Thymus (tissue), 14 donors: ENCODE measurements at places on chromosomes 7 and 10.

DNA sequence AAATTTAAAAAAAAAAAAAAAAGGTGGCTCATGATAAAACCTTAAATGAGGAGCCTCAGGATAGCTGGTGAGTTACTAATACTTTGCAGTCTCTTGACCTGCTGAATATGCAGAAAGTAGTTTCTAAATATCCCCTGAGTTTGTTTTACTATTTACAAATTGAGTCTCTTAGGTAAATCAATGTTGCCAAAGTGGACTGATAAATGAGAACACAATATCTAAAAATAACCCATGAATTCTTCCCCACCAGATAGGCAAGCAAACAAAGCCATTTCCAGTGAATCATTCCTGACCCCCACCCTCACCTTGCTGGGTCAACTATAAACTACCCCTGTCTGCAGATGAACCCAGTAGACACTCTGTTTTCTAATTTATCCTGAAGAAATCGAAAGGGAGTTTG, 78.9 kb downstream of the GFRA1 start:
- DNase-seq: no peak

- DNase-seq: peak; percentile 84
These were observed 26.2 kb downstream of the TBATA start for GRCh38 chr10:70758757-70759514.

GRCh38 chr10:1162481-1163203, 106.5 kb downstream of the WDR37 start:
- DNase-seq: no peak

DNA sequence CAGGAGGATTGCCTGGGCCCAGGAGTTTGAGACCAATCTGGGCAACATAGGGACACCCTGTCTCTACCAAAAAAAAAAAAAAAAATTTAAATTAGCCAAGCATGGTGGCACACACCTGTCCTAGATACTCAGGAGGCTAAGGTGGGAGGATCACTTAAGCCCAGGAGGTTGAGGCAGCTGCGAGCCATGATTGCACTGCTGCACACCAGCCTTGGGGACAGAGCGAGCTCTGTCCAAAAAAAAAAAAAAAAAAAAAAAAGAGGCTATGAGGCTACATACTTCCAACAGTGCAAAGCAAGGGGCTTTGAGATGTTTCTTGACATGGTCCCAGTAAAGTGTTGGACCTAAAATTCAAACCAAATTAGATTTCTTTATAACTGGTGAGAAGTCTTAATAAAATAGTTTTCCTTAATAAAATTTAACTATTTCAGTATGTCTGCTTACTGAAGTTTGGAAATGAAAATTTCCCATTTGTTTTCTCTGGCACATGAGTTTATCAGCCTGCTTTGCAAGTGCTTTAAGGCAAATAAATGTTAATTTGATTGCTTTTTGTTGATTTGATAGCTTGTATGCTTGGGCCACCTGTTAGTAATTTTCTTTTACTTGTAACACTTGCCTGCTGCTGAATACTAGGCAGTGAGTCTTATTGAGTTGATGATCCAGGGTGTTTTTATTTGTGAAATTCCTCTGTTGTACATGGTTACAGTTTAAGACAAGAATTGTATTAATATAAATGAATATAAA, 16.1 kb downstream of the CALU start:
- DNase-seq: no peak

- no peak for DNase-seq
These were observed 7.0 kb upstream of the CAMK2G start for GRCh38 chr10:73881221-73881919.

GRCh38 chr7:5068521-5068920, 22.9 kb downstream of the RBAK start:
- DNase-seq: no peak

DNA sequence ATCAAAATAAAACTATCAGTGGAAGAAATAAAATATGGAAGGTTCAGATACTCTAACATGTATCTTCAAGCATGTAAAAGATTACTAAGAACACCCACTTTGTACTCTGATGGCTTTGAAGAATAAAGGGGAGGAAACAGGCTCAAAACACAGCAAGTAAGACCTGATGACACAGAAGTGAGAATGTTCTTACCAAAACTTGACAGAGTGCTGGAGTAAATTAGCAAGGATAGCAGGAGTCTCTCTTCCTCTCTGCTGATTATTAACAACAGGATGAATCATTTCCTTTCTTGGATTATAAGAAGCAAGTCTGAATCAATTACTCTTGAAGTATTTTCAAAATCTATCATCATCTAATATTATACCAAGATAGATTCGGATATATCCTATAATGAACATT, 47.5 kb downstream of the GLI3 start:
- DNase-seq: no peak

DNA sequence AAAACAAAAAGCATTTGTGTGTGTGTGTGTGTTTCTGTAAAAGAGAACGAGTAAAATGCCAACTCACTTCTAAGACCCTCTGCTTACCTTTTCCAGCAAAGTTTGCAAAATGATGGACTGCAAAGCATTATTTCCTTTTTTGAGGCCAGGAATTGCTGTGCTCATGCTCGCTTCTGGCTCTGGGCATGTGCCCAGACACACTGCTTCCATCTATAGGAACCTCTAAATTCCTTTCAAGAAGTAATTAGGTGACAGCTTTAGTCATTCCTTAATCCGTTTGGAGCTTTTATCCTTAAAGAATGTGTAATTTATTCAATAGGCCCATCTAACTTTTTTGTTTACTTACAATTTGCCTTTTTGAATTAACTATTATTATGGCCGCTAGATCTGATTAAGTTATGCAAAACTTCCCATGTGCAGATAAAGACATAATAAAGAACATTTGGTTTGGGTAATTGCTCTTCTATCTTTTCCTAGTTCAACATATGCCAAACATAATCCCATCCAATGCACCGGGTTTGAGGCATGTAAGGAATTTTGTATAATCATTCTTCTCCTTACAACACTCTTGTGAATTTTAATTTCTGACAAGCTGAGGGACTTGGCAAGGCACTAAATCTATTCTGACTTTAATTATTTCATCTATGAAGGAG, 34.7 kb downstream of the A1CF start:
- DNase-seq: no peak

- DNase-seq: no peak
These were observed 15.6 kb downstream of the SUFU start for GRCh38 chr10:102519246-102519825.

DNA sequence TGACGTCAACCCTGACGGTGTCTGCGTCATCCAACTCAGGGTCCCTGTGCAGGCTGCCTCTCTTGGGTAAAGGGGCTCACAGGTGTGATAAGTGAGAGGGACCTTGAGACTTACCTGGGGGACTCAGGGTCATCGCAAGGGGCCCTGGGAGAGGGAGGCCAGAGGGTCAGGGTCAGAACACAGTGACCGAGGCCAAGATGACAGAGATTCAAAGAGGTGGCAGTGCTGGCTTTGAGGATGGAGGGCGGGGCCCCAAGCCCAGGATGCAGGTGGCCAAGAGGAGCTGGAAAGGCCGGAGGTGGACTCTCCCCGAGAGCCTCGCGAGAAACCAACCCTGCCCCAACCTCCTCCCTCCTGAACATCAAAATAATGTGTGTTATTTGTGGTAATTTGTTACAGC, 165.2 kb upstream of the PPP2R2D start:
- no peak for DNase-seq

GRCh38 chr10:124725171-124725631, 19.0 kb downstream of the FAM53B start:
- no peak for DNase-seq

- DNase-seq: no peak
These were observed 41.8 kb upstream of the TRIM8 start for GRCh38 chr10:102602272-102603045.

GRCh38 chr10:103811463-103811862, 43.9 kb downstream of the SH3PXD2A start:
- no peak for DNase-seq

GRCh38 chr7:147044941-147045340, 928.3 kb downstream of the CNTNAP2 start:
- no peak for DNase-seq

GRCh38 chr7:37031571-37032257, 307.4 kb upstream of the AOAH start:
- no peak for DNase-seq

DNA sequence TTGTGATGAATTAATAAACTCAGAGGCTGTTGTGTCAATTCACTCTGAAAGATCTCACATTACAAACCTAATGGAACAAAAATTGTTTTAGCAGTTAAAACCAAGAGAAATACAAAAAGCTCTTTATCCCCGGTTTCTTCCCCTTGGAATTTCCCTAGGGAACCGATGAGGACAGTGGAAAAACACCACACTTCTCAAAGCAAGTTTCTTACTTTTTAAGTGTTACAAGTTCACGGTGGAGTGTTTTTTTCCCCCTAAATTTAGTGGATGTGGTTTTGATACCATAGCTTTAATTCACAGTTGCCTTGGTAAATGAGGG, 10.3 kb downstream of the BAMBI start:
- no peak for DNase-seq

GRCh38 chr10:127836966-127837365, 55.8 kb downstream of the CLRN3 start:
- no peak for DNase-seq

DNA sequence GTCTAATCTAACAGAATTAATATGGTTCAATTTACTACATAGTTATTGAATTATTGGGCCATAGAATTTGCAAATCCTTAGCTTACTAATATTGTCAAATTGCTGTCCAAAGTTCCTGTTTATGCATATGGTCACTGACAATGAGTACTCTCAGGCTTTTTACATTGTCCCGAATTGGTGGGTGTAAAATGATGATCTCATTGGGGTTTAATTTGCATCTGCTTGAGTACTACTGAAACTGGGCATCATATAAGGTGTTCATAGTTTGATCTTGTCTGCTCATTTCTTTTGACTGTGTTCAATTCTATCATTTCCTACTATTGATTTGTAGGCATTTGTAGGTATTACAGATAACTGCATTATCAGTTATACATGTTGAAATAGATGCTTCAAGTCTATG, 12.7 kb downstream of the ABCA13 start:
- DNase-seq: no peak

GRCh38 chr7:2120251-2120660, 112.5 kb downstream of the MAD1L1 start:
- DNase-seq: no peak

GRCh38 chr7:12257582-12257981, 46.5 kb downstream of the TMEM106B start:
- DNase-seq: peak; percentile 3

DNA sequence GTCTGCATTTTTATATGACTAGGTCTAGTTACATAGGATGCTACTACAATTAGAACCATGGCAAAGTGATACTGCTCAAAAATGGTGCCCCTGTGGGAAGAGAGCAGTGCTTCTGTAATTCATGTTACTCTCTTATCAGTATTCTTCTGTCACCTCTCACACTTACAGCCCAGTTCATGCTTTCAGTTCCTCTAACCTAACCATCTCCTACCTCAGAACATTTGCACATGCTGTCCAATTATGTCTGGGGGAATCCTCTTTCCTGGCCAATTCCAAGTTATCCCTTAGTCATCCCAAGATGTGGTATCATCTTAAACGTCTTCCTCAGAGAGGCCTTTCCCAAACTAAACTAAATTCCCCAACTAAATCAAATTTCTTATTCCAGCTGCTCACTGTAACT, 190.2 kb downstream of the RELN start:
- no peak for DNase-seq

DNA sequence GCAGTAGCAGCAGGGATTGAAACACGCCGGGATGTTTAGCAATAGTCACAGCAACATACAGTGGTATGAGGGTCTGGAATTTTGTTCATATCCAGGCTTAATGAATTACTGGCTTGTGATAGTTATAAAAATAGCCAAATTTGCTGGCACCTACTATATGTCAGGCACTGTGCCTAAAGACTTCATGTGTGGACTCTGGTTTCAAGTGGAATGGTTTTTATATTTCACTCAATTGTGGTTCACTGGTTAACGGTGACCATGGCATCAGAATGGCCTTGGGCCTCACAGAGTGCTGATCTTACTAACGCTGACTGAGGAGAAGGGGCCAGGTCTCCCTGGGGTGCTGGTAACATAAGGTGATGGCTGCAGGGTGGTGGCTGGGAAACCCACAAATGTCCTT, 55.7 kb downstream of the CELF2 start:
- no peak for DNase-seq

DNA sequence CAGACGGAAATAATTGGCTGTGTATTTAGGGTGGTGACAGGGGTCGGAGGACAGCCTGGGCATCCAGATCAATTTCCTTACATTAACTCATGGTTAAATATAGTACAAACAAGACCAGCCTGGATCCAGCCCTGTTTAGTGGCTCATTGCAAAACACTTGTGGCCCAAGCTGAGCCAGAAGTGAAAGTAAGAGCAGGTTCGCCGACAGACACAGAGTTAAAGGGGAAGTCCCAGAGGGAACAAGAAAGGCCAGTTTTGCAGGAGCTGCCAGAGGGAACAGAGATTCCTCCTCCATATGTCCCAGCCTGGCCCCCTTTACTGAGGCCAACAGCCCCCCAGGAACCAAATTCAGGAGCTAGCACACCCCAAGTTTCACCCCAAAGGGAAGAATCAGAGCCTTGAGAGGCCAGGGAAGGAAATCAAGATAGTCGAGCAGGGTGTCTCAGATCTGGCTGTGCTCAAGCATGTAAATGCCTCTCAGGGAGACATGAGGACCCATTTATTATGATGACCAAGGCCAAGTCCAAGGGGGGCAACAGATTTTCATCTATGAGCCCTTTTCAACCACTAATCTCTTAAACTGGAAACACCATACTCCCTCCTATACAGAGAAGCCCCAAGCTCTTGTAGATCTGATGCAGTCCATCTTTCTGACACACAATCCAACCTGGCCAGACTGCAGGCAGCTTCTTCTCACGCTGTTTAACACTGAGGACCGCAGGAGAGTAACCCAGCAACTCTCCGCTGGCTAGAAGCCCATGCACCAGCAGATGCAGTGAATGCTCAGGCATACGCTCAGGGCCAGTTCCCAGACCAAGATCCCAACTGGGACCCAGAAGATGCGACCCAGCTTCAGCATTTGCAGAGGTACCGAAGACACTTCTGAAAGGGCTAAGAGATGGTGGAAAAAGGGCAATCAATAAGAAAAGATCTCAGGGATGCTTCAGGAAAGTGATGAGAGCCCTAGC, 15.9 kb upstream of the ADCK2 start:
- DNase-seq: peak; percentile 47

GRCh38 chr10:109835257-109835656, 88.1 kb downstream of the XPNPEP1 start:
- no peak for DNase-seq

DNA sequence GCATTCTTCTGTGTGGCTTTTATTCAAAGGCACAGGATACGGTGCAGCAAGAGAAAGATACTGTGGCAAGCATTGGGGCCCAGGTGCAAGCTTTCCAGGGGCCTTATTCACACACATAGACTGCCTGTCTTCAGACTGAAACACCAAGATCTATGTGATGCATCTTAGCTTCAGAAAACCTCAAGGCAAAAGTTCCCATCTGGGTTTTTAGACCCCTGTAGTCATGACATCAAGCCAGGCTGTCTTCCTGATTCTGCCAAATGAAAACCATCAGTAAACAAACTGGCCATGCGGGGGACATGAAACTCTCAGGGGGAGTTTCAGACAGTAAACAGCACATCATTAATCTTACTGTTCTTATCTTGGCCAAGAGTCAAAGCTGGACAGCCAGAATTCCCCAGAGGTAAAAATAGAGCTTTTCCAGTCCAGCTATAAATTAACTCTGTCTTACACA, 9.8 kb downstream of the AGBL3 start:
- DNase-seq: peak; percentile 82
